EL (cell line): ENCODE measurements at places on chromosomes 5 and 9.
A peak's percentile ranks its signal among the peaks of the same experiment; 100 is the strongest.

- no peak for DNase-seq
Observed at GRCh38 chr5:16561660-16562059, 55.1 kb downstream of the RETREG1 start.

DNA sequence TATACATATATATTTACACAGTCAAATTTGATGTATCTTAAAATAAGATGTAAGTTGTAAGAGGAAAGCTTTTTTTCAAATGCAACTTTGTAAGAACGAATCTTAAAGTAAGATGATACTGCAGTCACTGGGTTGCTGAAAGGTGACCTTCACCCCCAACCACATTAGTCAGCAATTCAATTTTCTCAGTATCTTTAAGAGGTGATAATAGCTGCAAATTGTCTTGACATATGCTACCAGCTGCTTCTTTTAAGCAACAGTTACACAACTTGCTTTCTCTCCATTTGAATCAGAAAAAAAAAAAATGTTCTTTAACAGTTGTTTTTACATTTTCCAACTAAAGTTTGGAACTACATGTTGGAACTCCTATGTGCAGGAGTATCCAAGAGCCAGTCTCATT is 246.6 kb upstream of the CCNG1 start:
- no peak for DNase-seq

DNA sequence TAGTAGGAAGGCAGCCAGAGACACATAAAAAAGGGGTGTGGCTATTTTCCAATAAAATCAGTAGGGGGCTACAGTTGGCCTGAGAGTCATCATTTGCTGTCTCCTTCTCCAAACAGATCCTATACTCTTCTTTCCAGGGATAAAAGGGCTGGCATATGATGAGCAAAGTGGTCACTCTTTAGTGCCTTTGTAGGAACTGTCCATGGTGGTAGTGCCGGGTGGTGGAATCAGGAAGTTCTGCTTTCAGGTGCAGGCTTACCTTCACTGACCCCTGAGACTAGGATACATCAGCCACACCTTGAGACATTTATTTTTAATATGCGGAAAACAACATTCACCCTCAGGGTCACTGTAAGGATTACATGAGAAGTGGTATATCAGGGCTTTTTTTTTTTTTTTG is 80.8 kb downstream of the ASTN2 start:
- DNase-seq: no peak

DNA sequence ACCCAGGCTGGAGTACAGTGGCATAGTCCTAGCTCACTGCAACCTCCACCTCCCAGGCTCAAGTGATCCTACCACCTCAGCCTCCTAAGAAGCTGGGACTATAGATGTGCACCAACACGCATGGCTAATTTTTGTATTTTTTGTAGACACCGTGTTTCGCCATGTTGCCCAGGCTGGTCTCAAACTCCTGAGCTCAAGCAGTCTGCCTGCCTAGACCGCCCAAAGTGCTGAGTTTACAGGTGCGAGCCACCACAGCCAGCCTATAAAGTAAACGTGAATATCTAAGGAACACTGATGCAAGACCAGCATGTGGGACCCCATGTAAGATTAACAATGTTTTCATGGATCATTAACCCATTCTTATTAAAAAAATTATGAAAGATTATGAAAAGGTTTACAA is 15.9 kb downstream of the ANXA2R start:
- DNase-seq: no peak

GRCh38 chr9:71048280-71048679 is 73.1 kb downstream of the TRPM3 start:
- no peak for DNase-seq

GRCh38 chr5:149851211-149851610 is 93.4 kb downstream of the PDE6A start:
- no peak for DNase-seq

- no peak for DNase-seq
Observed at GRCh38 chr5:140235791-140236551, 61.0 kb downstream of the CYSTM1 start.

- DNase-seq: no peak
Observed at GRCh38 chr9:132505991-132506655, 76.3 kb upstream of the BARHL1 start.

DNA sequence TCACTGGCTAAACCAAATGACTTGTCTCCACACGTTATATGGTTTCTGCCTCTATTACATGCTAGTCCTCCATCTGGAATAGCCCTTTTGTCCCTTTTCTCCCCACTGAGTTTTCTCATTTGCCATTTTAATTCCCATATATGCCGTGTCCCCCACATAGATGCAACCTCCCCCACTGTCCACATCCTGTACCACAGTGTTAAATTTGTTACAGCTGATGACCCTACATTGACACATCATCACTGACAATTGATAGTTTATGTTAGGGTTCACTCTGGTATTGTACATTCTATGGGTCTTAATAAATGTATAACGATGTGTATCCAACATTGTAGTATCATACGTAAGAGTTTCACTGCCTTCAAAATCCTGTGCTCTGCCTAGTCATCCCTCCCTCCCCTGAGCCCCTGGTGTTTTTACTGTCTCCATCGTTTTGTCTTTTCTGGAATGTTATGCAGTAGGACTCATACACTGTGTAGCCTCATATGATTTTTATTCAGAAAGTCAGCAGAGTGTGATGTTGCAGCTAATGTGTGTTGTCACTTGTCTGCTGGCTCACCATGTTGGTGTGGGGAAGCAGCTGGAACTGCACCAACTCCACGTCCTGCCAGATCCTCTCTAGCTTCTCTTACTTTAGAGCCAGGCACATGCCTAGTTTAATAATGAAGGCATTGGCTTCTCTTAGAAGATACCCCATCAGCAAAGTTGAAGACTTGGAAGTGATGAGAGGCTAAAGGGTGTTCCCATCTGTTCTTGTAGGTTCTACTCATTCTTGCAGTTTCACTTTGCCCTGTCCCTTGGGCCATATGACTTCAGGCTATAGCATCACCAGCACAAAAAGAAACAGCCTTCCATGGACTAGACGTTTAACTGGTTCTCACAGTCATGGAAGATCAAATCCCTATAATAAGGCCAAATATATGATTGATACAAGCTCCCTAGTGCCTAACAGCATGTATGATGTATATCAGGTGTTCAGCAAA is 30.2 kb downstream of the LRRC70 start:
- DNase-seq: no peak

- peak; percentile 52 for DNase-seq
Observed at GRCh38 chr5:57831932-57832331, 349.3 kb upstream of the ACTBL2 start.

GRCh38 chr9:131666029-131666428 is 73.8 kb downstream of the RAPGEF1 start:
- no peak for DNase-seq
